ENCODE measurements at places on chromosomes 6 and 20.

GRCh38 chr20:54305421-54305820, 97.5 kb downstream of the PFDN4 start:
- no peak for DNase-seq

DNA sequence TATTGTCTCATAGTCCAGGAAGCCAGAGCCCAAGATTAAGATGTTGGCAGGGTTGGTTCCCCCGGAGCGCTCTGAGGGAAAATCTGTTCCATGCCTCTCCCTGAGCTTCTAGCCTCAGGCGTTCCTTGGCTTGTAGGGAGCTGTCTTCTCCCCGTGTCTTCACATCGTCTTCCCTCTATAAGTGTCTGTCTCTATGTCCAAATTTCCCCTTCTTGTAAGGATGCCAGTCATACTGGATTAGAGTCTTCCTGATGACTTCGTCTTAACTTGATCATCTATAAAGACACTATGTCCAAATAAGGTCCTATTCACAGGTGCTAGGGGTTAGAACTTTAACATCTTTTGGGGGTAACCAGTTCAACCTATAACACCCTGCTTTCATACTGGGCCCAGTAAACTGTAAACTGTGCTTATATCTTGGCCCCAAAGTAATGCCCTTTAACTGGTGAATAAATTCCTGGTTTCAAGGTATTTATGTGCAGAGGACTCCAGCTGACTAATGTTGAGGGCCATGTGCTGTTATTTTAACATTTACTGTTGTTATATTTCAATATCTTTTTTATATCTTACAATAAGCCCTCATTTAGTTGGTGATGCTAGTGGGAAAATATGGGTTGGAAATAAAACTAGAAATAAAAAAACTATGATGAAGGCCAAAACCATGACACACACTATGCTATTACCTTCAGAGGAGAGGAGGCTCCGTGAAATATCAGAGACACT, 101.7 kb upstream of the IYD start:
- DNase-seq, result no peak

DNA sequence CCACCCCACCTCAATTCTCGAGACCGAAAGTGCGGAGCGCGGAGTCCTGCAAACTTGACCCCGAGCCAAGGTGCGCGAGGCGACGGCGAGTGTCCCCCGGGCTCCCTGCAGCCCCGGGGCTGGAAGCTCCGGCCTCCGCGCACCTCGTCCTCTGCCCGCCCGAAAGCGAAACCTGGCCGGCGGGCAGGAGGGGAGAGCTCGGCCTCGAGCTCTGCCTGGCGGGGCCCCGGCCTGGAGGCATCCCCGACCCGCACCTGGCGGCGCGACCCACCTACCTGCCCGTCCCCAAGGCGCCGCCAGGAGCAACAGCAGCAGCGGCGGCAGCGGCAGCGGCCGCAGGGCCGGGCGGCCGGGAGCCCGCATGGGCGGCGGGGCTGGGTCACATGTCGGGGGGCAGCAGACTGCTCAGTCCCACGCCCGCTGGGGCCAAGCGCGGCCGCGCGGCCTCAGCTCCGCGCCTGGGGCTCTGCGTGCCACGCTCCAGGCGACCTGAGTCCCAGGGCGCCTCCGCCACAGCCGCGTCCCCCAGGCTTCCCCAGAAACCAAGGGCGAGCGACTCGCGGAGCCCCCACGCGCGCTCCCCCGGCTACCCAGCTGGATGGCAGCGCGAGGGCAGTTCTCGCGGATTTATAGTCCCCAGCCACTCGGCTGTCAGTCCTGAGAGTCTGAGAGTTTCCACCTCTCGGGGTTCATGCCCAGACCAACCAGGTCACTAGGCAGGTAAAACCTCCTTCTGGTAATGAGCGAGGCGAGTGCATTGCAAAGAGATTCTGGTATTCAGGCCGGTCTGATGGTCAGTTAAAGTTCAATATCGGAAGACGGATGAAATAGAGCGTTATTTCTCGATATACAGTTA, at the start of gene IL20RA:
IL20RA (minus strand) TSS at position 600 of the 856 bp plus-strand sequence; CDS start at position 363, 237 bp downstream.
- peak; percentile 2 for DNase-seq

- no peak for DNase-seq
Measured at GRCh38 chr6:26224940-26225847, 138.0 kb downstream of the HFE start.

GRCh38 chr20:59939879-59940128, 301 bp downstream of the PPP1R3D start:
- DNase-seq, result no peak

GRCh38 chr20:32396646-32397160, 38.6 kb downstream of the ASXL1 start:
- no peak for DNase-seq

DNA sequence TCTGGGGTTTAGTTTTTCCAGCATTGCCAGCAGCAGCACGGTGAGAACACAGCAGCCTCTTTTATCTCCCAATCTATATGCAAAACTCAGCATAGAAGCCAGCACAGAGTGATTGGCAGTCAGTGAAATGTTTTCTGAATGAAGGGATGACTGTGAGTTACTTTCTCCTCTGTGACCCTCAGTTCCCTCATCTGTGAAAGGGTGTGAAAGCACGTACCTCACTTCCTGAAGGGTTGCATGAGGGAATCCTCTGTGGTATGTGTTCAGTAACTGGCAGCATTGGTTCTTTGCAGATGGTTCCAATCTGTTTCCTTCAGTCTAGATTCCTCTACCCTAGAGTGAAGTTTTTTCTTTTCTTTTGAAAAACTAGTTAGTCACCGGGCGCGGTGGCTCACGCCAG, 40.0 kb downstream of the EFCAB8 start:
- no peak for DNase-seq

DNA sequence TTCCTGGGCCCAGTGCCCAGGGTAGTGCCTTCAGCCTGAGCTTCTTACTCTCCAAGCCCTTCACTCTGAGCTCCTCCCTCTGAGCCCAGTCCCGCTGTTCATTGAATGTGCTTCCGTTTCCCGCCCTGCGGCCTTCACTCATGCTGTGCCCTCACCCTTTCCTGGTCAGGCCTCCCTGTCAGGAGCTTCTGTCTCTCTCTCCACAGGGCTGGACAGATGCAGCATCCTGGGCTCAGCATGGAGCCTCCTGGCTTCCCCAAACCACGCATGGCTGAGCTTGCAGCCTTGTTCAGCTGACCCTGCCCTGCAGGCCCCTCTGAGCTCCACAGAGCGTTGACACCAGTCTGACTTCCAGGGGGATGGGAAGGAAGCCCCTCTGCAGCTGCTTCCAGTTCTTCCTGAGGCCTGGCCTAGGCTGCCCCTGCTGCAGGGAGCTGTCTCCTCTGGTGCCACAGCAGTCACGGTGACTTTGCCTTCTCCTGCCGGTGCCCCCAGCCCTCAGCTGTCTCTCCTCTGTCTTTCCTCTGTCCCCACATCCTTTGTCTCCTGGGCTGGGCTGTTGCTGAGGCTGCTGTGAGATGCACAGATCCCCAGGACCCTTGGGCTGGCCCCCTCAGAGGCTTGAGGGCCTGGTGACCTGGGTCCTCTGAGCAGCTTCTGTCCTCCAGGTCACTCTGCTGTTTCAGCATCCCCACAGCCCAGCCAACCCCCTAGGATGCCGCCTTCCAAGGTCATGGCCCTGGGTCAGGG, 7.9 kb upstream of the MYT1 start:
- no peak for DNase-seq

- DNase-seq, result no peak
Measured at GRCh38 chr6:14699803-14700601, 545.9 kb upstream of the JARID2 start.

GRCh38 chr6:70234561-70235236, 68.2 kb downstream of the COL9A1 start:
- no peak for DNase-seq

GRCh38 chr6:132041706-132042105, 90.5 kb upstream of the CCN2 start:
- DNase-seq, result no peak

GRCh38 chr6:13253272-13253671, 75.1 kb downstream of the TBC1D7 start:
- no peak for DNase-seq

DNA sequence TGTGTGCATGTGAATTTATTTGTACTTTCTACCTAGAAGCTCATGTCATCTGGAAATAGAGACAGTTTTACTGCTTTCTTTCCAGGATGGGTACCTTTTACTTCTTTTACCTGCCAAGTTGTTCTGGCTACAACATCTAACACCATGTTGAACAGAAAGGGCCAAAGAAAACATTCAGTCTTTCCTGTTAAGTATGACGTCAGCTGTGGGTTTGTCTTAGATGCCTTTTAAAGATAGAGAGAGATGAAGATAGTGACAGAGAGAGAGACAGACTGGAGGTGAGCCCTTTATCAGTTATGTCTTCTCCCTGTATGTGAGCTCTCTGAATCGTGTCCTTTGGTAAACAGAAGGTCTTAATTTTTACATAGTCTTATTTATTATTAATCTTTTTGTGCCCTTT, 3.4 kb upstream of the DACT2 start:
- no peak for DNase-seq

All from stimulated activated CD4-positive, alpha-beta T cell treated with anti-CD3 and anti-CD28 coated beads, Interleukin-1b, Interleukin-23, amount 100 ng/mL, for 4 hours (primary cell).